ENCODE measurements at places on chromosomes 1 and 21. TPM values are rescaled to one million over a fixed set of nuclear protein-coding genes. Genes with fewer than 3 reads are reported as not detected.

DNA sequence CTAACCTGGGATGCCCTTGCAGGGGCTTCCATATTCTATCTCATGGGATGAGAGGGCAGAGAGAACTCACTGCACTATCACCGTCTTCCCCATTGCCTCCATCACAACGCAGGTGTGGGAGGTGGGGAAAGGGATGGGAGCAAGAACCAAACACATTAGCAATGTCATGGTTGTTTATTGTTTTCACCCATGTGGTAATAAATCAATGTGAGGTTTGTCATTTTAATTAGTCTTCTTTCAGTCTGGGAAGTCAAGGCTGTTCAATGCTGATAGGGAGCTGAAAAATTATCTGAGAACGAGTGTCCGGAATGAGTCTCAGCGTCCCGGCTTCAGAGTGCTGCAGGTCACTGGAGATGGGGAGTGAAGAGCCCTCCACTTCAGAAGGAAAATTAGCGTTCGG, 268.5 kb downstream of the DUSP10 start:
- H3K27ac ChIP-seq, result no peak overlapping the region
- H3K27me3 ChIP-seq, result peaks cover 13% of the 10 kb centered on the region
- no peak overlapping the region for H3K4me3 ChIP-seq
- H3K36me3 ChIP-seq, result no peaks in the 10 kb centered on the region
- no peak for DNase-seq

DNA sequence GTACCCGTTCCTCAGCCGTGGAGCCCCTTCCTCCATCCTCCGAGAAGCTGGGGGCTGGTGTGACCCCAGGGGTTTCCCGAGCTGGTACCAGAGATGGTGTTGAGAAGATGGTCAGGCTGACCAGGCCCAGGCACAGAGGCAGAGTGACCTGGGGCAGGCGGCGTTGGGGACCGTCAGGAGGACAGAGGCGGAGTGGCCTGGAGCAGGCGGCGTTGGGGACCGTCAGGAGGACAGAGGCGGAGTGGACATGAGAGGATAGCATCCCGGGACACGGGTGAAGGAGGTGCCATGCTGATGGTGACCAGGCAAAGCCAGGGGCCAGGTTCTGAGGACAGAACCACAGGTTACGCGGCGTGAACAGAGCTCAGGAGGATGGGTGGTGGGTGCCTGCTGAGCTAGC, 75.9 kb upstream of the TTC34 start:
- no peak overlapping the region for H3K4me3 ChIP-seq
- no peaks in the 10 kb centered on the region for H3K4me1 ChIP-seq
- no peak overlapping the region for H3K27ac ChIP-seq
- no peaks in the 10 kb centered on the region for H3K36me3 ChIP-seq
- no peaks in the 10 kb centered on the region for H3K27me3 ChIP-seq

The SLC16A4 gene
- polyA plus RNA-seq, result 0.72 TPM

The C4BPA gene
- polyA plus RNA-seq, result not detected

The GOLT1A gene
- not detected for polyA plus RNA-seq
